GF-D8 (cell line): ENCODE measurements at places on chromosomes 1 and 21.

- no peak for DNase-seq
Observed at GRCh38 chr1:193754151-193754550, 567.7 kb upstream of the B3GALT2 start.

DNA sequence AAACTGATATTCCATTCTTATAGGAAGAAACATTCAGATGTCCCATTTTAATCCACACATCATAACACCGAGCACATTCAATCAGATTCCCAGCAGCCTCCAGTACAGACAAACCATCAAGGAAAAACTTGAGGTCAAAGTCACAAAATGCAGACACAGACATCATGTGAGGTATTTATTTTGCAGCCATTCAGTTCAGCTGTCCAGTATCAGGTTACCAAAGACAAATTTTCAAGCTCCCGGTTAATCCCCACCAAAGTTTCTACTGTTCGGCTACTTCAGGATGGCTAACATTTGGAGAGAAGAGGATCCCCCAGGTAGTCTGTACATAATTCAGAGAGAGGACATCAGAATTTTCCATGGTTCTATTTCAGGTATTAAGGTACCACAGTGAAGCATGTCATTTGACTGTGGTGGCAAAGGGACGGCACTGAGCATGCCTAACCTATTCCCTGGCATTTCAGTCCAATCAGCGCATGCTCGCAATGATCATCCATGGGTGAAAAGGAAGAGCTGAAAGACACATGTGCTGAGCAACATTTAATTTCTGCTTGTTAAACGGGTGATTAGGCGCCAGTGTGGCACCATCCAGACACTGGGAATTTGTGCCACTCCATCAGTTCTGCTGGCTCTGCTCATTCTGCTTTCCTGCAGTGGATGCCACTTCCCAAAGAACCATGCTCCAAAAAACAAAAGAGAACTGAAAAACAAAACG, 13.6 kb upstream of the NDC1 start:
- no peak for DNase-seq

DNA sequence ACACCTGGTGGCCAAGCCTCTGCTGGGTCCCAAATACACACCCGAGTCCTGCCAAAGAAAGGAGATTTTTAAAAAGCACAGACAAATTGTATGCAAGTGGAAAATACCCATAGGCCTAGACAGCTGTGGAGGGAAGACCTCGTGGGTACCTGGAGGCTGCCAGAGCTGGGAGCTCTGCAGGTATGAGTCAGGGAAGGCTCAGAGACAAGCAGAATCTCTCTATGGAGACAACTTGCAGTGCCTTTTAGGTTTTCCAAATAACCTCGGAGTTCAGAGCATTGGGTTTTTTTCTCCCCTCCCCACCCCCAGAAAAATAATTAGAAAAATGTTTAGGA, 127.7 kb downstream of the EDEM3 start:
- no peak for DNase-seq

GRCh38 chr1:84731519-84731918, 41.3 kb upstream of the SSX2IP start:
- DNase-seq = no peak

- no peak for DNase-seq
Observed at GRCh38 chr1:169098380-169098779, 8.1 kb upstream of the ATP1B1 start.

- DNase-seq = no peak
Observed at GRCh38 chr1:15444468-15445389, 6.5 kb downstream of the CTRC start.

- no peak for DNase-seq
Observed at GRCh38 chr1:19091196-19091953, 118.7 kb downstream of the UBR4 start.

DNA sequence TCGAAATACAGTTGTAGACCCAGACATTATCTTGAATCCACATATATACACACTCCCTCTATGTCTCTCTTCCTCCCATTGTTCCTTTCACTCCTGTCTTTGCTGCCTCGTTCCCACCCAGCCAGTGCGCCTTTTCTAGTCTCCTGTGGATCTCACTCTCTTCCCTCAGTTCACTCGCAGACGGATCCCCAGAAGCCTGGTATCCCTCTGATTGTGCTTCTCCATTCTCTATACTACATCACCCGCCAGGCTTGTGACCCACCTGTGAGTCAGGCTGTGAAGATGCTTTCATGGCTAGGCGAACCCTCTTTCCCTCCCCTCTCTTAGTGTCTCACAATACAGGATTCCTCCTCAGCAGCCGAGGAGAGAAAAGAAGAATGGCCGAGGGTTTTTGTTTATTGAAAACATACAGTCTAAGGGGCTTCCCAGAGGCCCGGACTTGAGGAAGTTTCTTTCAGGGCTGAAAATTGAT, 1.5 kb downstream of the HCN3 start:
- DNase-seq = no peak

- no peak for DNase-seq
Observed at GRCh38 chr1:21295002-21295401, 4.7 kb upstream of the ECE1 start.

DNA sequence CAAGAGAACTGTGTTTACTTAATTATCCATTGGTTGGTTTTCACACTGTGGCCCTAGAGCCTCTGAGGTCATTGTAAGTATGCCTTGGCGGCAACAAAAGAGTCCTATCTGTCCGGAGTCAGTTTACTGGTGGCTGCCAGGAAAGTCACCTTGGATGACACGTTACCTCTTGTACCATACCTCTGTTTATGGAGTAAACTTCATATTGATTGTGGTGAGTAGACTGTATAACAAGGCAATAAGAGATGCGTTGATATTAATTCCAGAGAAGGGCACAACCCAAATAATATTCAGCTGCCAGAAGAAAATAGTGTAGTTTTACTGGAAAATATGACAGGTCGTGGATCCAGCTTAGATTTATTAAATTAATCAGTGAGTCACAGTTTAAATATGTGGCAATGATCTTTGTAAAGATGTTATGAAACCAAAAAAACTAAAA, 20.4 kb upstream of the KIF14 start:
- no peak for DNase-seq

DNA sequence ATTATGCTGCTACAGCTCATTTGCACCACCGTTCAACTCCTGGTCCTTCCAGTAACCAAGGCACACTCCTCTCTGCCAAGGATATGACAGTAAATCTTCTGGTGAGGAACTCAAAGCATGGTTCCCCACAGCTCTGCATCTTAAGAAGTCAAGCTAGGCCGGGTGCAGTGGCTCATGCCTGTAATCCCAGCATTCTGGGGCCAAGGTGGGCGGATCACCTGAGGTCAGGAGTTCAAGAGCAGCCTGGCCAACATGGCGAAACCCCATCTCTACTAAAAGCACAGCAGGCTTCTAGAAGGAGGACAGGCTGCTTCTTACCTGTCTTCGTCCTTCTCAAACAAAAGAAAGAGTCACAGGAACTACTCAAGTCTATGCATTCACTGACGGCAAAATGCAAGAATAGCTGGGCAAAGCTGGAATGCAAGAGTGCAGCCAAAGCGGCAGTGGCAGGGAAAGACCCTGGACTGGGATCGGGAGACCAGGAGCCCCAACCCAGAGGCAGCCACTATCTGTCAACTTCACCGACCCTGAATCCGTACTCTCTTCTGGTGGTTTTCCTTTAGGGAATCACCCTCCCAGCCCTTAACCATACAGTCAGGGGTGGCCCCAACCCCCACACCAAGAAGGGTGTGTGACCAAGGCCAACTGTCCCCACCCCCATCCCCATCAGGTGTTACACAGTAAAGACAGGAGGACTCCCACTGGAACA, 75.5 kb downstream of the NPHP4 start:
- DNase-seq = no peak

DNA sequence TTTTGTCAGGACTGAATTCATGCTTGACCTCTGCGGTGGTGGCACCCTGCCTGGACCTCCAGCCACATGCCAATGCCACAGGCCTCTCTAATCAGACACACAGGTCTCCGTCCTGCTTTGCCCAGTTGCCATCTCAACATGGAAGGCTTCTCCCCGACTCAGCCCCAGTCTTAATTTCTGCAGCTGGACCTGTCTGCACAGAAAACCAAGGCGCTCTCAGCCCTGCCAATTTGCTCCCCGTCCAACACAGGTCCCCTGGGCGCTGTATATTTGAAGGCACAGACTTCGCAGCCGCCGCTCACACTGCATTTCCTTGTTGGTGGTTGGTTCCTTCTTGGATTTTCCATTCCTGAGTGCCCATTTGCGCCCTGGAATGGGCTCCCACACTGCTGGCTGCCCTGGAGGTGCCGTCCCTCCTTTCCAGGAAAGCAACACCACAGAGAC, 28.0 kb upstream of the PLEKHG5 start:
- DNase-seq = no peak

- DNase-seq = no peak
Observed at GRCh38 chr1:22289307-22289995, 146.6 kb upstream of the WNT4 start.

DNA sequence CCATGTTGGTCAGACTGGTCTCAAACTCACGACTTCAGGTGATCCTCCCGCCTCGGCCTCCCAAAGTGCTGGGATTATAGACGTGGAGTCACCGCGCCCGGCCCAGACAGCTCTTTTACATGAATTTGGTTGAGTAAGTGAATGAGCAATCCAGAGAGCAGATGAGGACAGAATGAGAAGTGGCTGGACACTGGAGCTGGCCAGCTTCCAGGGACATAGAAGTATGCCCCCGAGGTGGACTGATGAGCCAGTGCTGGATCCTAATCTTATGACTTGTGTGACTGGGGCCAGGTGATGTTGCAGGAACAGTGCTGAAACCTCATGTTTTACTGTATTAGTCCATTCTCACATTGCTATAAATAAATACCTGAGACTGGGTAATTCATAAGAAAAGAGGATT, 35.9 kb upstream of the KANK4 start:
- DNase-seq = no peak

DNA sequence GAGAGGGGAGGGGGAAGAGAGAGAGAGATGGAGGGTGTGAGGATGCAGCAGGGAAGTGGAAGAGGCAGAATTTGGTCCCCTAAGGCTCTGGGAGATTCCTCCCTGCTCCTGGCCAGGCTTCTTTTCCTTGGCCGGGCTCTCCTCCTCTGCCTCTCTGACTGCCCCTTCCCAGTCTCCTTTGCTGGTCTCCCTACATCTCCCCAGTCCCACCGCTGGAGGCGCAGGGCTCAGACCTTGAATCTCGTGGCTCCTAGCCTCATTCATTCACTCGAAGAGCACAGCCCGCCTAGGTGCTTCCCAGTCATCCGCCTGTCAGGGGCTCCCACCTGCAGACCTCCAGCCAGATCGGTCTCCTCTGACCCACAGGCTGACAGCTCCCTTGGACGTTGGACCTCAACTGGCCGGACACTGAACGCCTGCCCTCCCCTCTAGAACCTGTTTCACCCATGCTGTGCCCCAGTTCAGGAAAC, 76.5 kb downstream of the VWA5B1 start:
- DNase-seq = no peak

GRCh38 chr1:183023601-183024316, 539 bp downstream of the LAMC1 start:
- no peak for DNase-seq

GRCh38 chr1:118485757-118486156, 300.7 kb upstream of the SPAG17 start:
- no peak for DNase-seq

DNA sequence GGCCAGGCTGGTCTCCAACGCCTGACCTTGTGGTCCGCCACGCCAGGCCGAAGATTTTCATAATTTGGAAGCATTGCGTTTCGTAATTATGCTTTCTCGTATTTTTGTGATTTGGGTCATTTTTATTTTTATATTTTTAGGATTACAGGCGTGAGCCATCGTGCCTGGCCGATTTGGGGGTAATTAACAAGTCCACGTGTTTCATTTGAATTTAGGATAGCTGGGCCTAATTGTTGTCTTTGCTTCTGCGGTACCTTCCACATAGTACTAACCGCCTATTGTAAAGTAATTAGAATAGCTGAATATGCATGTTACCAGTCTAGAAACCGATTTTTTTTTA, 1.0 kb downstream of the RCC1 start:
- no peak for DNase-seq

- DNase-seq = no peak
Observed at GRCh38 chr1:66312271-66312990, 221.5 kb upstream of the SGIP1 start.

DNA sequence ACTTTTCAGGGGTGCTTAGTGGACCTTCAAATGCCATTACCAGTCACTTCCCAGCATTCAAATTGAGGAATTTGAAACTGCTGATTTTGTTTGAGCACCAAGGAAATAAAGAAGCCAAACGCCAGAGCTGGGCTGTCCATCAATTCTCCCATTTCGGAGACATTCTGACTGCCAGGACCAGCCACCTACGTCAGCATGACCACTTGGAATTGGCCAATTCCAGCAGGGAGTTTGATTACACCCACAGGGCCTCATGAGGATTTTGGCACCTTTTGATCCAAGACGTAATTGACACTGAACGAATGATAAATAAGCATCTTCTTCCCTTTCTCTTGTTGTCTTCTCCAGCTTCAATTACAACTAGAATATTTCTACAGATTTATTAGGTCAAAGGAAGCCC, 40.2 kb downstream of the GREM2 start:
- no peak for DNase-seq
